GM23248 (cell line): ENCODE measurements at places on chromosomes 16 and 17. TPM values are rescaled to one million over a fixed set of nuclear protein-coding genes. Genes with fewer than 3 reads are reported as not detected.

The SEC14L1 gene
- total RNA-seq = 24.4 and 27.4 TPM in 2 replicates

The GRAP gene
- total RNA-seq = not detected in 2 replicates

The FBXL20 gene
- 9.7 and 17.3 TPM in 2 replicates for total RNA-seq

- H3K36me3 ChIP-seq = no peaks in the 10 kb centered on the region
- no peak overlapping the region for H3K27ac ChIP-seq
- no peaks in the 10 kb centered on the region for H3K27me3 ChIP-seq
- no peak overlapping the region for H3K4me3 ChIP-seq
These were observed 13.9 kb upstream of the KRTAP17-1 start for GRCh38 chr17:41329279-41329948.

- H3K27me3 ChIP-seq = no peaks in the 10 kb centered on the region; the same call in 1 of the 2 replicates
- H3K4me3 ChIP-seq = no peak overlapping the region
- H3K36me3 ChIP-seq = no peaks in the 10 kb centered on the region
- DNase-seq = no peak
- H3K27ac ChIP-seq = no peak overlapping the region
These were observed 116.9 kb upstream of the CLEC3A start for GRCh38 chr16:77905374-77905920.

DNA sequence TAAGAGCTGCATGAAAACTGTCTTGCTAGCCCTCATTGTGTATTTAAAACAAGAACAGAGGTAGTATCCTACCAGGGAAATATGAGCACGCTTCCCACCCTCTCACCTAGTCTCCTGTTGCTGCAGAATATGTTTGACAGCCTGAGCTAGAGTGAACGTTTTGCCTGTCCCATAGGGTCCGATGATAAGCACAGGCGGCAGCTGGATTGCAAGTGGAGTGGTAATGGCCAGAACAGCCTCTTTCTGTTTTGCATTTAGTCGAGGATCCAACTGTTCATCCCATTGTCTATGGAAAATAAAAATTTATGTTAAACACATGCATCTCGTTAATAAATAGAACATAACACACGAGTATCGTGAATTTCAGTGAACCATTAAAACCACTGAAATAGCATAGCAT is 84.2 kb downstream of the HELZ start:
- H3K36me3 ChIP-seq = peaks cover 38% of the 10 kb centered on the region
- no peak overlapping the region for H3K4me3 ChIP-seq
- no peaks in the 10 kb centered on the region for H3K4me1 ChIP-seq
- no peak for DNase-seq
- H3K27ac ChIP-seq = no peak overlapping the region

DNA sequence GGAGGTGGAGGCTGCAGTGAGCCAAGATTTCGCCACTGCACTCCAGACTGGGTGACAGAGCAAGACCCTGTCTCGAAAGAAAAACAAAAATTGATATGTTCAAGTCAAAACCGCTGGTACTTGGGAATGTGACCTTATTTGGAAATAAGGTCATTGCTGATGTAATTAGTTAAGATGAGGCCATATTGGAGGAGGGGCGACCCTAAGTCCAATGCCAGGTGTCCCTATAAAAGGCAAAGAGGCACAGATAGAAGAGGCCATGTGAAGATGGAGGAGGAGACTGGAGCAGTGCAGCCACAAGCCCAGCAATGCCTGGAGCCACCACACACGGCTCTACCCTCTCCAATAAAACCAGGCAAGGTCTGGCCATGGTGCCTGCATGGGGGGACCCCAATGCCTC is 50.8 kb upstream of the JPH3 start:
- no peak for DNase-seq
- H3K27ac ChIP-seq = no peak overlapping the region
- no peaks in the 10 kb centered on the region for H3K27me3 ChIP-seq

GRCh38 chr16:75573955-75574354 is 7.8 kb downstream of the GABARAPL2 start:
- H3K27me3 ChIP-seq = no peaks in the 10 kb centered on the region
- DNase-seq = no peak
- H3K27ac ChIP-seq = no peak overlapping the region
- H3K4me1 ChIP-seq = no peaks in the 10 kb centered on the region

- no peak overlapping the region for H3K4me3 ChIP-seq
- H3K36me3 ChIP-seq = no peaks in the 10 kb centered on the region
- no peak for DNase-seq
- no peaks in the 10 kb centered on the region for H3K4me1 ChIP-seq
These were observed 157.1 kb upstream of the C16orf82 start for GRCh38 chr16:26909623-26910022.

- H3K27ac ChIP-seq = no peak overlapping the region
- no peaks in the 10 kb centered on the region for H3K27me3 ChIP-seq
- DNase-seq = no peak
These were observed 31.9 kb downstream of the COG1 start for GRCh38 chr17:73224663-73225305.
